ENCODE measurements at places on chromosomes 13 and 19.

- DNase-seq: no peak
Measured at GRCh38 chr19:48629599-48630295, 7.4 kb downstream of the DBP start.

GRCh38 chr13:100100115-100100879, 11.4 kb downstream of the PCCA start:
- DNase-seq: peak; percentile 54

DNA sequence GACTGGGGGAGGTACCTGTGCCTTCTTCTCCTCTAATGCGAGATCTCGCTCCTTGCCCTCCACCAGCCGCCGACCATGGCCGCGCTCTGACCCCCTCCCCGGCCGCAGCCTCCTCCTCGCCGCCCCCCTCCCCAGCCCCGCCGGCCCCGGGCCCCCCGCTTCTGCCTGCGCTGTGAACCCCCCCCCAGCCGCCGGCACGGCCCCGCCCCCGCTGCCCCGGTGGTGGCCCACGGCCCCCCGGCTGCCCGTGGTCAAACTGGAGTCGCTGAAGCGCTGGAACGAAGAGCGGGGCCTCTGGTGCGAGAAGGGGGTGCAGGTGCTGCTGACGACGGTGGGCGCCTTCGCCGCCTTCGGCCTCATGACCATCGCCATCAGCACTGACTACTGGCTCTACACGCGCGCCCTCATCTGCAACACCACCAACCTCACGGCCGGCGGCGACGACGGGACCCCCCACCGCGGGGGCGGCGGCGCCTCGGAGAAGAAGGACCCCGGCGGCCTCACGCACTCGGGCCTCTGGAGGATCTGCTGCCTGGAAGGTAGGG, at the start of gene CACNG8:
CACNG8 (plus strand) TSS at position 51 of the 545 bp plus-strand sequence.
- no peak for DNase-seq

- no peak for DNase-seq
Measured at GRCh38 chr13:76868371-76868770, 17.8 kb downstream of the KCTD12 start.

GRCh38 chr19:51811344-51811743, 16.4 kb downstream of the FPR3 start:
- DNase-seq: no peak

GRCh38 chr19:35612559-35613321, at the start of gene HAUS5:
TSS of gene HAUS5 (plus strand) at chr19:35612735. CDS start at chr19:35612795, 60 bp downstream.
- DNase-seq: peak; percentile 94

DNA sequence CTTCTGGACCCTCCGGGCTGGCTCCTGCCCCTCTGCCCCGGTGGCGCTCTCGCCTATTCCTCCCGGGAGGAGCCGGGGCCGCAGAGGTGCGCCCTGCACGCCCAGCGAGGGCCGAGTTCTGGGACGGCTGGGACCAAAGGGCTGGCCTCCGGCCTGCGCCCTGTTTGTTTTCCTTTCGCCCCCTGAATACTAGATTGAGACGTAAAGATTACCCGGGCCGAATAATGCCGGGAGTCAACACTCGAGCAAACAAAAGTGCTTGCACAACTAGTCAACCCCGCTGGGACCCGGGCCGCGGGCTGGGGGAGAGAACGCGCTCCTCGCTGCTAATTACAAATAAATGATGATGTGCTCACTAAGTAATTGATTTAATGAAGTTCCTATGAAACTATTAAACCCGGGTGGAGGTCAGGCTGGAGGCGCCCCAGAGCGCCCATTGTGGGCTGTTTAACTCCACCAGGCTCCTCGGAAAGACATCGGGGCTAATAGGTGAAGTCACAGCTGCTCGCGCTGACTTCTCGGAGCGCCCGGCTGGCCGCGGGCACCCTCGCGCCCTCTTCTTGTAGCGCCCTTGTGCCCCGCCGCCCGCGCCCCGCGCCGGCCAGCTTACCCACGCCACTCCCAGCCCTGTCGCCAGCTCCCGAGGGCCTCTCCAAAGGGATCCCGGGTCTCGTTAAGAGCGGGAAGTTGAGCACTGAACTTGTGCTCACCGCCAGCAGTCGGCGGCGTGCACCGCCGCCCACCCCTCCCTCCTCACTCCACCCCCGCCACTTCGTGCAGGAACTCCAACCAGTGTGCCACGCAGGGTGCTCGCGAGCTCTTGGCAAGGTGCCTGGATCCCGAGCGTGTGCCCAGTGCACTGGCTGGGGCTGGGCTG, 14.9 kb downstream of the ZIC5 start:
- DNase-seq: no peak

- DNase-seq: no peak
Measured at GRCh38 chr19:33405254-33405552, 31.7 kb downstream of the CEBPG start.

DNA sequence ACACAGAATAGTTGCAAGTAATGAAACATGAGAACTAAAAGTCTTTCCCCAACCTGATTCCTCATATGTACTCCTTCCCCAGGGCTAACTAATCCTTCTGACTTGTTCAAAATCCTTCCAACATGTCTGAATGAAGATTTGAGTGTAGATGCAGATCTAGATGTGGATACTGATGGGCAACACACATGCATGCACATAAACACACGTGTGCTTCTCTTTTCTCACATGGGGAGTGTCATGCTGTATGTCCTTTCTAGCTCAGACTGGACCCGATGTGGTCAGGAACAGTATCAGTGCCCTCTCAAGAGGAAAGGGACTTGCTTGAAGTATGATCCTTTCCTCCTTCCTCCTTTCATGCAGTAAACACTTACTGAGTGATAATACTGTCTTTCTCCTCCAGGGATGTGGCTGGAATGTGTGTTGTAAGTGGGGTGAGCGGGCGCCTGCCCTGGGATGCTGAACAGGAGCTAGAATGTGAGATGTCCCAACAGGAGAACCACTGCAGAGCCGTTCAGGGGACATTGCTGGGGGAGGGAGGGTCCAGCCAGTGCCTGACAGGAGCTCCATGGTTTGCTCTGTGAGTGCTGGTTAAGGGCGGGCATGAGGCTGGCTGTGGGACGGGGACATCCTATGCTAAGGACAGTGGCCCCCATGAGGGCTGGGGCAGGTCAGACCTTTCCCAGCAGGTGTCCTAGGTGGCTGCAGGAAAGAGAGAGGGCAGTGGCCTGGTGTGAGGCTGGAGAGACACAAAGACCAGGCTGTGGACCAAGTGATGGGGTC, 146.9 kb downstream of the TEX29 start:
- DNase-seq: no peak

DNA sequence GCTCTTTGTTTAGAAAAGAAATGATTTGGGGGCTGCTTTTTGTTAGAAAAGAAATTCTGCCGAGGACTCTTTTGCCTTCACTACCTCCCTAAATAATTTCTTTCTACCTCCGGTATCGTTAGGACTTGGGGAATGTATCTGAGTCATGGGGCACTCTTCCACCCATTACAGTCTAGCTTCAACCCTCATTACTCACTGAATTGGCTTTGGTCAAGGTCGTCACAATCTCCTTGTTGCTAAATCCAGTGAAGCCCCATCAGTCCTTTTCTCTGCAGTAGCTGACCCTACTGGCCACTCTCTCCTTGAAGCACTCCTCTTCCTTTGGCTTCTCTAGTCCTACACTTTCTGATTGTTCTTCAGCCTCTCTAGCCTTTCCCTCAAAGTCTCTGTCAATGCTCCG, 34.0 kb downstream of the WDR87 start:
- DNase-seq: no peak

- DNase-seq: no peak
Measured at GRCh38 chr19:16654140-16654539, 5.8 kb downstream of the SMIM7 start.

DNA sequence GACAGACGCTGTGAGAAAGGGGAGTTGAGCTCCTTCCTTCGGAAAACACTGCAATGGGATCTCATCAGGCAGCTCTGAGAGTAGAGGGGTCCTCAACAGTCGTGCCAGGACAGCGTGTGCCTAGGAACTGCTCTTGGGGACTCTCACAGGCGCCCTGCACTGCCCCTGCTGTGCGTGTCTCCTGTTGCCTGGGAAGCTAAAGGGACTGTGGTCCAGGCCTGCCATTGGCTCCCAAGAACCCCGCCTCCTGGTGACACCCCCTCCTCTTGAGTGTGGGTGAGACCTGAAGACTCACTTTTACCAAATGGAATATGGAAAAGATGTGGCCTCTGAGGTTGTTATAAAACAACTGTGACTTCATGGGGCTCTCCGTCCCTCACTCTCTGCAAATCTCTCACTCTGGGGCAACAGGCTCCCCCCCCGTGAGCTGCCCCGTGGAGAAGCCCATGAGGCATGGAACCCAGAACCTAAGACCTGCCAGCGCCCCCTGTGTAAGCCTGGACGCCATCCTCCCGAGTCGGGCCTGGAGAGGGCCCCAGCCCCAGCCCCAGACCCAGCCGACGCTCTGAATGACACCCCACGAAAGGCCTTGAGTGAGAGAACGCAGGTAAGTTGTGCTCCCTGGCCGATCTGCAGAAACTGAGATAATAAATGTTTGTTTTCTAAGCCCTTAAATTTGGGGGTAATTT, 302.7 kb downstream of the FGF9 start:
- DNase-seq: no peak

DNA sequence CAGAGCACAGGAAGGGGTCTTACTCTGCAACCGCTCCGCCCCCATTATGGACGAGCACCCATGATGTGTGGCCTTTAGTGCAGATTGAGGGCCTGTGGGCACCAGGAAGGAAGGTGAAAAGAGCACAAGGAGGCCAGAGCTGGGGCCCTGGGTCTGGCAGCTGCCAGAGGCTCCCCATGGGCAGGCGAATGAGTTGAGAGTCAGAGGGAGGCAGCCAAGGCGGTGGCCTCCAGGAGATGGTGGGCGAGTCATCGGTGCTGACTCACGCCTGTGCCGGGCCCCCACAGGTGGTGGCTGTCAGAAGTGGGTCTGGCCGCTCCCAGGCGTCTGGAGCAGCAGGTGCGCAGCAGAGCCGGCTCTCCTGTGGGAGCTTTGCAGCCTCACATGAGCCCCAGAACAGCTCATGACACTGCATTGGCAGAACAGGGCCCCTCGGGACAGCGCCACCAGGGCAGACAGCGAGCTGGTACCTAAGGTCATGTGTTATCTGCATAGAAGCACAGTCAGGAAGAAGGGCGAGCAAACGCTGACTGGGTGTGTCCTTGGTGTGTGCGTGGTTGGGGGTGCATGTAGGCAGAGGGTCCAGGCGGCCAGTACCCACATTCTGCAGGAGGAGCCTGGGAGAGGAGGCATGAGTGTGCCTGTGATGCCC, 68.8 kb downstream of the CHST8 start:
- no peak for DNase-seq

DNA sequence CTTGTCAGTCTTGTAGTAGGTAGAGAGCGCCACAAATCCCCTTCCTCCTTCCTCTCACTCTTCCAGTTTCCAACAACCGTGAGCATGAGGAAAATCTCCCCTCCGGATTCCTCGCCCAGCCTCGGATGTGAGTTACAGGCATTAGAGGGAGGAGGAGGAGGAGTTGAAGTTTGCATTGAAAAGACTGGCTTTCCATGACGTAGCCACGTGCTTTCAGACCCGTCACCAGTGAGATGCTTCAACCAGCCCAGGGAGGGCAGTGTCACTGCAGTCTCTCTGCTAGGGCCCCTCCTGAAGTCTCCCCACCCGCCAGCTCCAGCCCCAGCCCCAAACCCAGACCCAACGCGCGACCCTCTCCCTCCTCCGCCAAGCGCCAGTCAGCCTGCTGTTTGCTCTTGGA, 442 bp upstream of the FGF14 start:
- no peak for DNase-seq

DNA sequence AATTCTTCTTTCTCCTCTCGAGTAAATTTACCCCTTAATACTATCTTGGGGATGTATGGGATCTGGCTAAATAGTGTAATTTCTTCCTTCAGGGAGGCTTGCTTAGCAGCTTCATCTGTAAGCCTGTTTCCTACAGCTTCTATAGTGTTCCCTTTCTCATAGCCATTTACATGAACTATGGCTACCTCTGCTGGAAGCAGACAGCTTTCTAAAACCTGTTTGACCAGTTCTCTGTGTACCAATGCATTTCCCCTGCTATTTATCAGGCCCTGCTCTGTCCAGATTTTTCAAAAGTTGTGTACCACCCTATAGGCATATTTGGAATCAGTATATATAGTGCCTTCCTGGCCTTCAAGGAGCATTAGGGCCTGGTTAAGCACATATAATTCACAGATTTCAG, 113.6 kb upstream of the PCDH9 start:
- peak; percentile 19 for DNase-seq

- DNase-seq: no peak
Measured at GRCh38 chr19:45882652-45883585, 3.0 kb downstream of the IRF2BP1 start.

- DNase-seq: no peak
Measured at GRCh38 chr13:109374609-109375200, 411.7 kb downstream of the IRS2 start.

Data from left kidney (tissue), 8 donors.